ENCODE measurements at places on chromosomes 7 and 10. TPM values are rescaled to one million over a fixed set of nuclear protein-coding genes. Genes with fewer than 3 reads are reported as not detected.

The SCIN gene
- total RNA-seq = 1.7 TPM

The BMPER gene
- 4.2 TPM for total RNA-seq

The GFRA1 gene
- 1.0 TPM for total RNA-seq

The FAM171A1 gene
- 18.0 TPM for total RNA-seq

The CFTR gene
- 0.44 TPM for total RNA-seq

The HSPB1 gene
- 5,278 TPM for total RNA-seq

The FAM180A gene
- 35.3 TPM for total RNA-seq

The SPDYE11 gene
- not detected for total RNA-seq

The CNNM1 gene
- total RNA-seq = 0.25 TPM

The PRKAR2B gene
- 15.2 TPM for total RNA-seq

The MINDY4 gene
- 6.0 TPM for total RNA-seq

The ELFN1 gene
- total RNA-seq = 6.9 TPM

The POLD2 gene
- 89.2 TPM for total RNA-seq

The FOXP2 gene
- 0.84 TPM for total RNA-seq

DNA sequence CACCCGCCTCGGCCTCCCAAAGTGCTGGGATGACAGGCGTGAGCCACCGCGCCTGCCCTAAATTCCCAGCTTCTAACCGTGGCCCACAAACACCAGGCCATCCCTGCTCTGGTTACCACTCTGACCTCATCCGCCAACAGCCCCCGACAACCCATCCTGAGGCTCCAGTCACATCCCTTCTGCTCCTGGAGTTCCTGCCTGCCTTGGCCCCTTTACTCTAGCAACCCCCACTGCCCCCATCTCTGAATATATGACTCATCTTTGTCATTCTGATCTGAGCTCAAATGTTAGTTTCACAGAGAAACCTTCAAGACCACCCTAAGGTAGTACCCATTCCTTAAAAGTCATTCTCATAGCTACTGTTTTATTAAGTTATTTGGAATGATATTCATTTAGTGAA lies 26.6 kb downstream of the RHEB start:
- H3K36me3 ChIP-seq = peaks cover 26% of the 10 kb centered on the region
- no peak overlapping the region for H3K27ac ChIP-seq
- H3K4me3 ChIP-seq = no peak overlapping the region
- no peaks in the 10 kb centered on the region for H3K27me3 ChIP-seq
- peaks cover 83% of the 10 kb centered on the region for H3K4me1 ChIP-seq

DNA sequence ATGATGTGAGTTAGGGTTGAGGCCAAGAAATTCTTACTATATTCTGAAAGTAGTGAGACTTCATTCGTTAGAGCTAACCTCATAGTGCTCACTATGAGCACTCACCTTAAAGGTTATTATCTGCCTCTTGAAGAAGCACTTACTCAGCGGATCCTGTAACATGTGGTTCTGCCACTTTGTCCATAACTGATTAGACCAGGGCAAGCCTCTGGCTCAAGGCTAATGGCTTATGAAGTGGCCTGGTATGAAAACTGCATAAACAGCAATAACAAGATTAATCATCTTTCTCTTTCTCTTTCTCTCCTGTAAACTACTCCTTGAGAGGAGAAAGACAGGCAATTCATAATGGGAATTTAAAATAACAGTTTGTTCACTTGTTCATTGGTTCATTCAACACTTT lies 82.8 kb downstream of the MAPK8 start:
- no peak overlapping the region for H3K27ac ChIP-seq
- DNase-seq = no peak
- peaks cover 23% of the 10 kb centered on the region for H3K4me1 ChIP-seq
- no peaks in the 10 kb centered on the region for H3K36me3 ChIP-seq
- no peak overlapping the region for H3K4me3 ChIP-seq

- no peak overlapping the region for H3K4me3 ChIP-seq
- no peak for DNase-seq
- H3K27me3 ChIP-seq = no peaks in the 10 kb centered on the region
- no peak overlapping the region for H3K27ac ChIP-seq
- H3K4me1 ChIP-seq = no peaks in the 10 kb centered on the region
These were observed 55.4 kb upstream of the KIF5B start for GRCh38 chr10:32111585-32111984.

- peaks cover 29% of the 10 kb centered on the region for H3K36me3 ChIP-seq
- H3K27ac ChIP-seq = no peak overlapping the region
- peak; percentile 11 for DNase-seq
- no peaks in the 10 kb centered on the region for H3K27me3 ChIP-seq
- H3K4me3 ChIP-seq = no peak overlapping the region
- H3K4me1 ChIP-seq = no peaks in the 10 kb centered on the region
These were observed 25.9 kb downstream of the PDGFA start for GRCh38 chr7:493661-494251.

DNA sequence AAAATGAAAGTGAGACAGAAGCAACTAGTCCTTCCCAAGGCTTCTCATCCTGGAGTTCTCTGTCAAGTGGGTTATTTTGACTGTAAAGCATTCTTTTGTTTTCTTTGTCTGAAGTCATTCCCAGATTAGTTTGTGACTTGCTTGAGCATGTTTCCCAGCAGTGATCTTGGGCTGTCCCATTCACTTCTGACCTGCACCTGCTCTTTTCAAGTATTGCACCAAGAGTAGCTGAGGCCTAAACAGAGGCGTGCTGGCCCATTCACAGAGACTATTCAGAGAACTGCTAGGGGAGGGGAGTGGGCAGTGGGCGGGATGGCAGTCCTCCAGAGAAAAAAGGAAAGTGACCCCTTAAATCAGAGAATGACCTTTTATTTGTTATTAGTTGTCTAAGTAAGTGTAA lies 61.3 kb downstream of the CACNA2D1 start:
- no peaks in the 10 kb centered on the region for H3K36me3 ChIP-seq
- no peak for DNase-seq
- no peaks in the 10 kb centered on the region for H3K4me1 ChIP-seq

DNA sequence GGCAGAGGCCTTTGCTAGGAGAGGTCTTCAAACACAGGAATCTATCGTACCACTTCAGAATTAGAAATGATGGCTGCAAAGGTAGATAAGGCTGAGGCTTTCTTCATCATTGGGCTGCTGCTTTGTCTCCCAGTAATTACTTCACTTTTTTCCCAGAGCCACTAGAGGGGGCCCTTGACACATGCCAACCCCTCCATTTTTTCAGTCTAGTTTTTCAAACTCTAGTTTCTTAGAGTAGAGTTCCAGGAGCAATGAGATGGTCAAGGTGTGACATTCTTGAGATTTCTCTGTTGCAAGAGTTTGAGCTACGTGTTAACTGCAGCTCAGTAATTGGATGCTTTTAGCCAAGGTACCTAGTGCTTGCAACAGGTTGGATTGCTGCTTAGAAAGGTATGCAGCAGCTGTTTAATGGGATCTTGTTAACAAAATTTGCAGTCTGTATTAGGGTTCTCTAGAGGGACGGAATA lies 33.8 kb upstream of the RBM20 start:
- no peak overlapping the region for H3K4me3 ChIP-seq
- H3K27ac ChIP-seq = peak overlapping the region; percentile 55
- no peak for DNase-seq
- H3K36me3 ChIP-seq = no peaks in the 10 kb centered on the region

DNA sequence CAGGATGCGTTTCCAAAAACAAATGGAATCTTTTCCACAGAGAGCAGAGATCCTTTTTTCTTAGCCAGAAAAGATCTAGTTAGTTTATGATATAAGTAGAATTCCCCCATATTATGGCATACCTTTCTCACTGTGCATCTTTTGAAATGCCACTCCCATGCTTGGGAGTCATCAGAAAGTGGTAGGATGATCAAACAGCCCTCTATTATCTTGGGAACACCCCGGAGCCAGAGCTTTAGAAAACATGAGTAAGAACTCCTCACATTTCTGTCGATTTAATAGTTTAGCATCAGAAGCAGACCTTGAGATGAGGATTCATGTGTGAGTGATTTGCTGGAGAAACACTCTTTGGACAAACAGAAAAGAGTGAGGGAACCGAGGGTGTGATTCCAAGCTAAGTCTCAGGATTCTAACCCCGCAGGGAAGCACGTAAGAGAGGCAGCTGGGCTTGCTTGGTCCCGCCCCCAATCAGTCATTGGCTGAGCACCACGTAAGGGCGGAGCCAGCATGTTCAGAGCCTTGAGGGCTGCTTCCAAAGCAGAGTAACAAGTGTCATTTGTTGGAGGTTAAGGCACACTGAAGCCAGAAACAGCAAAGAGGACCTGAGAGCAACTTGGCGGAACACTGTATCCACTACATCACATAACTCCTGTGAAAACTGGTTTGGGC lies 43.7 kb upstream of the NXPH1 start:
- peaks cover 10% of the 10 kb centered on the region for H3K27me3 ChIP-seq
- H3K27ac ChIP-seq = no peak overlapping the region
- DNase-seq = no peak
- no peaks in the 10 kb centered on the region for H3K4me1 ChIP-seq
- H3K4me3 ChIP-seq = no peak overlapping the region

- peak overlapping the region; percentile 81 for H3K4me3 ChIP-seq
- peak overlapping the region; percentile 99 for H3K27ac ChIP-seq
- peaks cover 16% of the 10 kb centered on the region for H3K4me1 ChIP-seq
- no peak for DNase-seq
- no peaks in the 10 kb centered on the region for H3K36me3 ChIP-seq
- no peaks in the 10 kb centered on the region for H3K27me3 ChIP-seq
These were observed 2.0 kb downstream of the EIF3A start for GRCh38 chr10:119078422-119079179.

GRCh38 chr7:32519763-32520162 lies 24.5 kb downstream of the AVL9 start:
- H3K4me3 ChIP-seq = no peak overlapping the region
- H3K27ac ChIP-seq = no peak overlapping the region
- no peaks in the 10 kb centered on the region for H3K4me1 ChIP-seq
- no peaks in the 10 kb centered on the region for H3K36me3 ChIP-seq

DNA sequence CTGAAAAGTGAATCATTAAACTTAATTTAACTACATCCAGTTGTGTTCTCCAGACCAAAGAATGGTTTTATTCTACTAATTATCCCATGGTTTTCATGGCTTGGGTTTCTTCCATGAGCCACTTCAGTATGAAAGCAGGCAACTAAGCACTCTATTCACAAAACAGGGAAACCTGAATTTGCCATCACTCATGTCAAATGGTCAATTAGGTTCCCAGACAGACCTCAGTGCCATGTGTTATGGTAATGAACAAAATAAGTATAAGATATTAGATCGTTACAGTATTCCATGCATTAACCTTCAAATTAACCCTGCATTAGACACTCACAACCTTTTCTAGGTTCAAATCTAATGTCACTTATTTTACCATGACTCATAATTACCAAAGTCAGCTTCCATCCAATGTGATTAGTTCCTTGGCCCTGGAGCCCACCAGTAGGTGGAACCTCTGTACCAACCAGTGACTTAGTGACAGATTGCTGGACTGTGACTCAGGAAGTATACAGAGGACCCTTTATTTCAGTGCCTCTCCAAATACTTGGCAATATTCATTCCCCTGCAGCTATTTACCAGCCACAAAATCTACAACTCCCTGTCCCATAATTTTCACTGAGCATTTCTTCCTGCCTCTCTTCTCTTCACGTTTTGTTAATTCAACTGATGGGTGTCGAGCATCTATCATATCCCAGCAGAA lies 1270.2 kb upstream of the SORCS1 start:
- H3K4me3 ChIP-seq = no peak overlapping the region
- H3K27me3 ChIP-seq = no peaks in the 10 kb centered on the region
- H3K27ac ChIP-seq = no peak overlapping the region
- H3K4me1 ChIP-seq = no peaks in the 10 kb centered on the region

GRCh38 chr7:140008755-140009610 lies 53.8 kb downstream of the PARP12 start:
- H3K27me3 ChIP-seq = no peaks in the 10 kb centered on the region
- H3K4me1 ChIP-seq = no peaks in the 10 kb centered on the region
- no peak overlapping the region for H3K4me3 ChIP-seq
- H3K27ac ChIP-seq = no peak overlapping the region

- no peaks in the 10 kb centered on the region for H3K27me3 ChIP-seq
- no peaks in the 10 kb centered on the region for H3K36me3 ChIP-seq
- no peak overlapping the region for H3K4me3 ChIP-seq
- H3K4me1 ChIP-seq = peaks cover 10% of the 10 kb centered on the region
These were observed 12.0 kb upstream of the CRYGN start for GRCh38 chr7:151451626-151452571.

- no peak overlapping the region for H3K4me3 ChIP-seq
- H3K27me3 ChIP-seq = peaks cover 8% of the 10 kb centered on the region
- H3K27ac ChIP-seq = no peak overlapping the region
- H3K36me3 ChIP-seq = no peaks in the 10 kb centered on the region
- no peak for DNase-seq
- H3K4me1 ChIP-seq = peaks cover 7% of the 10 kb centered on the region
These were observed 7.5 kb upstream of the FAM171A1 start for GRCh38 chr10:15378569-15378968.

GRCh38 chr10:42977032-42977416 lies 99.8 kb upstream of the RET start:
- H3K4me3 ChIP-seq = no peak overlapping the region
- H3K4me1 ChIP-seq = no peaks in the 10 kb centered on the region

DNA sequence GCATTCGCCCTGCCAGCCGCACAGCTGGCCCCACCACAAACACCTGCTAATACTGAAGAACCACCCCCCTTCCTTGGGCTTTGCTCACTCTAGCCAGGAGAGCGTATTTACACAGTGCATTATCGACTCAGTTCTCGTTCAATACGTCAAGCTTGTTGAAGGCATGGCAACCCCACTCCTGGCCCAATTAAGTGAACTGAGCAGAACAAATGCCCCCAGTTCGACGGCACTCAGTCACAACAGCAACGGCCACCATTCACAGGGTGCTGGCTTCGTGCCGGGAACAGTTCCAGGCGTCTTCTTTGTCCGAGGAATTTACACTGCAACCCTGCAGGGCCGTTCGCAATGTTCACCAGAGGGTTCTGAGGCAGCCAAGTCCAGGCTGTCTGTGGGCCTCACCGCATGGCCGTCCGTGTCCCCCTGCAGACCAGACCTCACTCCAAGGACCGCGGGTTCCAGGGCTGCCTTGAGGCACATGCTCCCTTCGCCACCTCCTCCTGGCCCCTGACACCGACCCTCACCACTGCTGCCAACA lies 175.3 kb downstream of the DIP2C start:
- H3K36me3 ChIP-seq = no peaks in the 10 kb centered on the region
- no peak overlapping the region for H3K27ac ChIP-seq
- no peak overlapping the region for H3K4me3 ChIP-seq
- no peak for DNase-seq

DNA sequence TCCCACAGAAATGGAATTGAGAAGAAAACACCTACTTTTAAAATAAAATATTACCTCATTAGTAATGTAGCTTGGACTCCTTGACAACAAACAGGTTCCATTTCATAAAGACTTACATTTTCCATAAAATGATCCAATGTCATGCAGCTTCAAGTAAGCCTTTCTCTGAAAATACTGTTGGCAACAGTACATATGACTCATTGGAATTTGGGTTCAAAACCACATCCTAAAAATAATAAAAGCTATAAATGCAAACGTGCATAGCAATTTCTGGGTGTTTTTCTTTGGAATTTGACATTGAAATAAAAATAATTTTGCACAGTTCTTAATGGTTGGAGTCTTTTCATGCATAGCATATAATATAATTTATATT lies 47.9 kb downstream of the FHIP2A start:
- peaks cover 2% of the 10 kb centered on the region for H3K36me3 ChIP-seq
- no peak overlapping the region for H3K27ac ChIP-seq
- DNase-seq = no peak
- no peaks in the 10 kb centered on the region for H3K4me1 ChIP-seq
- no peaks in the 10 kb centered on the region for H3K27me3 ChIP-seq
- H3K4me3 ChIP-seq = no peak overlapping the region
